ENCODE measurements at places on chromosomes 12 and 14.

GRCh38 chr12:7959701-7960121 is 23.7 kb upstream of the SLC2A3 start:
- no peak for DNase-seq

GRCh38 chr12:124680863-124681778 is 113.7 kb upstream of the NCOR2 start:
- DNase-seq, result no peak

GRCh38 chr12:132561427-132562156 is 48.8 kb downstream of the LRCOL1 start:
- DNase-seq, result no peak

GRCh38 chr14:104268295-104268694 is 129.9 kb downstream of the KIF26A start:
- DNase-seq, result no peak

DNA sequence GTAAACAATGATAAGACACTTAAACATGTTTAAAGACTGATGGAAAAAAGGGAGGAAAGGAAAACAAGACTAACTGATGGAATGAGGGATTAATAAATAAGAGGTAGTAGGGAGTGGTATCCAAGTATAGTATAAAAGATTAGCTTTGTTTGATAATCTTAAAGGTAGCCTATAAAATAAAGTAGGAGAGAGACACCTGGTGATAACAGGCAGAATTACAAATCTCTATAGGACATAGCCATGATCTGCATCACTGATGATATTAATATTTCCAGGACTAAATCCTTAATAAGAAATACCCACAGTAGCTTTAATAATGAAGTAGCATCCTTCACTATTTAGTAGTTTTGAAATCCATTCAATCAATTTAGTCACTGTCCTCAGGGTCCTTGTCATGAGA is 30.4 kb downstream of the DLGAP5 start:
- peak; percentile 61 for DNase-seq

DNA sequence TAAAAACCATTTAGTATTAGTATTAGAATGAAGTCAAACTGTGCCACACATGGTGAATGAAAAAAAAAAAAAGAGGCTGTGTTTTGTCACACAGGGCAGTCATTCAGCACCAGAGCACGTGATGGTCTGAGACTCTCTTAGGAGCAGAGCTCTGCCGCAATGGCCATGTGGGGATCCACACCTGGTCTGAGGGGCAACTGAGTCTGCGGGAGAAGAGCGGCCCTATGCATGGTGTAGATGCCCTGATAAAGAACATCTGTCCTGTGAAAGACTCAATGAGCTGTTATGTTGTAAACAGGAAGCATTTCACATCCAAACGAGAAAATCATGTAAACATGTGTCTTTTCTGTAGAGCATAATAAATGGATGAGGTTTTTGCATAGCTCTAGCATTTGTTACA is 12.2 kb upstream of the BDKRB1 start:
- DNase-seq, result peak; percentile 29

- peak; percentile 49 for DNase-seq
Measured at GRCh38 chr14:97177016-97177415, 379.8 kb downstream of the VRK1 start.

- no peak for DNase-seq
Measured at GRCh38 chr14:52325630-52326029, 11.5 kb downstream of the PTGER2 start.

All from NCI-H1694 treated with DMSO at 0.1 percent for 48 hours (cell line).